T-helper 17 cell (primary cell): ENCODE measurements at places on chromosomes 7 and 10. TPM values are rescaled to one million over a fixed set of nuclear protein-coding genes. Genes with fewer than 3 reads are reported as not detected.

Gene ATOH7
- not detected for total RNA-seq

Gene LIPJ
- not detected for total RNA-seq

- H3K4me1 ChIP-seq = no peaks in the 10 kb centered on the region
- H3K27ac ChIP-seq = no peak overlapping the region
- H3K27me3 ChIP-seq = no peaks in the 10 kb centered on the region
- DNase-seq = no peak
Observed at GRCh38 chr10:99125879-99126278, 109.8 kb downstream of the HPSE2 start.

GRCh38 chr10:9596368-9596920 lies 1421.2 kb upstream of the CELF2 start:
- H3K27ac ChIP-seq = no peak overlapping the region
- no peaks in the 10 kb centered on the region for H3K4me1 ChIP-seq
- no peak overlapping the region for H3K4me3 ChIP-seq
- no peak for DNase-seq
- peaks cover 16% of the 10 kb centered on the region for H3K27me3 ChIP-seq
- H3K36me3 ChIP-seq = no peaks in the 10 kb centered on the region

GRCh38 chr10:113959383-113959760 lies 84.3 kb upstream of the ADRB1 start:
- H3K27me3 ChIP-seq = no peaks in the 10 kb centered on the region
- H3K4me1 ChIP-seq = peaks cover 26% of the 10 kb centered on the region
- H3K36me3 ChIP-seq = no peaks in the 10 kb centered on the region
- DNase-seq = no peak
- no peak overlapping the region for H3K4me3 ChIP-seq

- peaks cover 2% of the 10 kb centered on the region for H3K4me1 ChIP-seq
- H3K27me3 ChIP-seq = peaks cover 7% of the 10 kb centered on the region
- no peak for DNase-seq
- H3K4me3 ChIP-seq = no peak overlapping the region
- H3K36me3 ChIP-seq = no peaks in the 10 kb centered on the region
Observed at GRCh38 chr10:71685554-71686232, 33.9 kb downstream of the C10orf105 start.

- H3K4me1 ChIP-seq = no peaks in the 10 kb centered on the region
- no peaks in the 10 kb centered on the region for H3K27me3 ChIP-seq
- DNase-seq = no peak
Observed at GRCh38 chr7:48636391-48637015, 287.8 kb upstream of the CDC14C start.

DNA sequence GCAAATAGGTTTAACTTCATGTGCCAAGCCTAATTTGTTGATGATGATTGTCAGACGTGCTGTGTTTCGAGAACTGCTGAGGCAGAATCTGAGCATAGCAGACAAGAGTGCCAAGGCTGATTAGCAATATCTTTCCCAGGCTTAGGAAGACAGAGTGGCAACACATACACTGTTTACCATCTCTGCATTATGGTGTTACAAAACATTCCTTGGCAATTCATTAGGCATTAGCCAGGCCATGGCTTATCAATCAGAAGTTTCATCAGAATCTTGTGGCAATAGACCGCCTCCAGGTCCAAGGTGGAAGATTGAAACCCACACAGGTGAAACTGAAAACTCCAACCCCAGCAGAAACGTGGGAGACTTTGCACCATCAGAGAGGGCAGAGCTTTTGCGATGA lies 148.5 kb downstream of the AOAH start:
- H3K4me3 ChIP-seq = no peak overlapping the region
- no peak overlapping the region for H3K27ac ChIP-seq
- H3K27me3 ChIP-seq = peaks cover 19% of the 10 kb centered on the region
- H3K36me3 ChIP-seq = no peaks in the 10 kb centered on the region
- no peak for DNase-seq
- H3K4me1 ChIP-seq = peaks cover 3% of the 10 kb centered on the region
